ENCODE measurements at places on chromosomes 4 and X. TPM values are rescaled to one million over a fixed set of nuclear protein-coding genes. Genes with fewer than 3 reads are reported as not detected.

TMEM255A gene
- not detected for total RNA-seq

AFP gene
- total RNA-seq = not detected

SAGE1 gene
- not detected for total RNA-seq

RASL11B gene
- 0.48 TPM for total RNA-seq

FREM3 gene
- total RNA-seq = not detected

IL21 gene
- 26.0 TPM for total RNA-seq
